Hematopoietic multipotent progenitor cell treated with erythropoietin and hydrocortisone succinate and interleukin-3 and kit ligand, for 6 days (in vitro differentiated cells): ENCODE measurements at places on chromosomes 7 and 10.

DNA sequence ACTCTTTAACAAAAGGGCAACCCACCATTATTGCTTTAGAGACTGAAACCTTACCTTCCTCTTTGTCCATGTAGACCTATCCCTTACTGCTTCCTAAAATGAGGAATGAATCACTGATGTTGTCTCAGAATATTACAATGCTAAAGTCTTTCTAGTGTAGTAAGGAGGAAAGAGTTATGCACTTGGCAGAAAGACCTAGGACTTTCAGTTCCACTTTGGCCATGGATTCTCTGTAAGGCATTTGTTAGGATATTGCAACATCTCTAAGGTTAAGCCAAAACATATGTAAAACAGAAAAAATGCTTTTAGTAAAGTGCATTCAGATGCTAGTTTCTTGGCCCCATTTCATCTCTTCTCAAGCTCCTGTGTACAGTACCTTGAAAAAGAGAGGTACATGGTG, 230.9 kb downstream of the PARD3 start:
- DNase-seq, result no peak

DNA sequence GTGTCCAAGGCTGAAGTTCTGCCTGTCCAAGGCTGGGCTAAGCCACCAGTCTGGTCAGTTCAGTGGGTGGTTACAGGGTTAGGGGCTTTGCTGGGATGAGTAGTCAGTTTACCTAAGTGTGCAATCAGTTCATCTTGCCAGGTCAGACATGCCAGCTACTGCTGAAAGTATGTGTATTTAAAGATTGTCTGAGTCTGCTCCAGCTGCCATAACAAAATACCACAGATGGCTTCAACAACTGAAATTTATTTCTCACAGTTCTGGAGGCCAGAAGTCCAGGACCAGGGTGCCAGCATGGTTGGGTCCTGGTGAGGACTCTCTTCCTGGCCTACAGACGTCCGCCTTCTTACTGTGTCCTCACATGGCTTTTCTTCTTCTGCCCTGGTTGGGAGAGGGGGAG, 52.4 kb upstream of the TNS3 start:
- no peak for DNase-seq

DNA sequence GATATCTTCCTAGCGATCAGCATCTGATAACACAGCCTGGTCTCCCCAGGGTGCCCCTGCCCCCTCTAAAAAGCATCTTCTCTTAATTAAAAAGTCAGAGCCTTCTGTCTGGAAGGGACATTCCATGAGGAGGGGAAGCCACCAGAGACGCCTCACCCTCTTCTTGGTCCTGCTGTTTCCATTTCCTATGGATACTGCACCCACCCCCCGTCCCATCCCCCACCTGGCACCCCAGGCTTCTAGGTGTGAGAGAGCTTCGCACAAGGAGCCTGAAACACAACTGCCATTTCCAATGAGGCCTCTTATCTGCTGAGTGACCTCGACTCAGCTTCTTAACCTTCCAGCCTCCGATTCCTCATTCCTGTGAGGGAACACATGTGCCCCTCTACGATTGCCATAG, 51.4 kb downstream of the COL13A1 start:
- no peak for DNase-seq

DNA sequence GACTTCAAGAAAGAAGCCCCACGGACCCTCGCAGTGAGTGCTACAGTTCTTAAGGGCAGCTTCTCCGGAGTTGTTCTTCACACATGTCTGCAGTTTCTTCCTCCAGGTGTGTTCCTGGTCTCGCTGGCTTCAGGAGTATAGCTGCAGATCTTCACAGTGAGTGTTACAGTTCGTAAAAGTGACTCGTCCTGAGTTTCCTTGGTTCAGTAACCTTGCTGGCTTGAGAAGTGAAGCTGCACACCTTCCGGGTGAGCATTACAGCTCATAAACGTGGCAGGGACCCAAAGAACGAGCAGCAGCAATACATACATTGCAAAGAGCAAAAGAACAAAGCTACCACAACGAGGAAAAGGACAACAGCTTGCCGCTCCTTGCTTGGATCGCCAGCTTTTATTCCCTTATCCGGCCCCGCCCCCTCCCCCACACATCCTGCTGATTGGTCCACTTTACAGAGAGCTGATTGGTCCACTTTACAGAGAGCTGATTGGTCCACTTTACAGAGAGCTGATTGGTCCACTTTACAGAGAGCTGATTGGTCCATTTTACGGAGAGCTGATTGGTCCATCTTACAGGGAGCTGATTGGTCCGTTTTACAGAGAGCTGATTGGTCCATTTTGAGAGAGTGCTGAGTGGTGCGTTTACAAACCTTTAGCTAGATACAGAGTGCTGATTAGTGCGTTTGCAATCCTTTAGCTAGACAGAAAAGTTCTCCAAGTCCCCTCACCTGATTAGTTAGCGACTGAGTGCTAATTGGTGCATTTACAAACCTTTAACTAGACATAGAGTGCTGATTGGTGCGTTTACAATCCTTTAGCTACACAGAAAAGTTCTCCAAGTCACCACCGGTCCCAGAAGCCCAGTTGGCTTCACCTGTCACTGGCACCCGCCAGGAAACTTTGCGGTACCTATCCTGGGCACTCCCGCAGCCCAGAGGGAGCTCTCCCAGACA, 165.3 kb downstream of the AGMO start:
- DNase-seq, result no peak

DNA sequence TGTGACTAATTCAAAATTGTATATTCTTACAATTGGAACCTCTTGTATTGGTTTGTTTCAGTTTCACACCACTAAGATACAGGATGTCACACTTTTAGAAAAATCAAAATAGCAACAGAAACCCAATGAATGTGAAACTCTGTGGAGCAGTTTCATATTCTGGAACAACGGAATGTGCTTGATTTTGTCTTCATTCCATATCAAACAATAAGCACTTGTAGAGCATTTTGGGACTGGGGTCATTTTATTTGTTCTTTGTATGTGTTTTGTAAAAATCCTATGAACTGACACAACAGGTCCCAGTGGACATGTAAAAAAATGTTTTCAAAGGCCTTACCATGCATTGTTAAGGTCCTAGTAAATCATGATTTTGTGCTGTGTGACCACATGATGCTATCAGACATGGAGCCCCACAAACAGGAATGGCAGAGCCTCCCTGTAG, 123.1 kb downstream of the DKK1 start:
- no peak for DNase-seq

DNA sequence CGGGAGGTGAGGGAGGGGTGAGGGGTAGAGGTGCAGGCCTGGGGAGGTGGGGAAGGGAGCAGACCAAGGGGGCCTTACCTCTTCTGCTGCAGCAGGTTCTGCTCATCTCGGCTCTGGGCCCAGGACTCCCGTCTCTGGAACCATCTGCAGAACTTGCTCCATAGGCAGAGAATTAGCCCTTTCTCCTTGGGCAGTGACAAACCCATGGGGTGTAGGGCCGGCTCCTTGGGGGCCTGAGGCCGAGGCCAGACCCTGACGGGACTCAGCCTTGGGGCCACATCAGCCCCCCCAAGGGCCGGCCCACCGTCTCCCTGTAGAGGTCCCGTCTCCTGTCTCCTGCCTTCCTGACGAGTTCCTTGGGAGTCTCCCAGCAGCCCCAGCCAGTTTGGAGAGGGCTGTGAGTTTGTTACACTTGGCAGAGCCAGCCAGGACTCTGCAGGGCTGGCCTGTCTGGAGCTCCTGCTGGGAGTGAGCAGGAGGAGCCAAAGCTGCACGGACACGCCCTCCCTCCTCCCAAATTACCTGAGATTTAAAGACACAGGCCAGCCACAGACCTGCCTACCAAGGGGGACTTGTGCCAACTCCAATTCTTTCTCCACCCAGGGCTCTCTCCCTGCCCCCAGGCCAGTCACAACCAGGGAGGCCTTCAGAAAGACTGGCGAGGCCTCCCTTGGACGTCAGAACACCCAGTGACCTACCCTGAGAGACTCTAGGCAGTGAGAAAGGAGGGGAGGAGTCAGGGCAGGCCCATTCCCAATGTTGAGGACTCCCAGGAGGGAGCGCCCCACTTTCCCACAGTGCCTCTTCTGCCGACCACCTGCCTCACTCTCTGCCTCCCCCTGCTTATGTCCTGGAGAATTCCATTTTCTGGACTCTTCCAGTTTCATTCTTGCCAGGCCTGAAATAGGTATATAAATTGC, at the start of gene TRPV6:
TRPV6 (minus strand) TSS at position 435 of the 920 bp plus-strand sequence.
- no peak for DNase-seq

DNA sequence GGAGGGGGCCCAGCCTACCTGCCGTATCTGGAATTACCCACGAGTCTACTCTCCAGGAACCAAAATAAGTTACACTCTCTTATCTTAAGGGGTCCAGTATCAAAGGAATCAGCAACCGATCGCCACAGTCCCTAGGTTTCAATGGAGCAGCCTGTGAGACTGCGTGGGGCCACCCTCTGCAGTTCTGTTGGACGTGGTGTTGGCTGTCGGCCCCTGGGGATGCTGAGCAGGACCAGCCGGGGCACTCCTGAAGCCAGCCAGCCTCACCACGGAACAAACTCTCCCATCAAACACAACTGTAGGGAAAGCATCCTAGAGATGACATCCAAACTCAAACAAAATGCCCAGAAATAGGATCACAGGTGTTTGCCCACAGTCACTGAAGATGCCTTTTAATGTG, 25.5 kb upstream of the ABLIM1 start:
- DNase-seq, result no peak

GRCh38 chr10:76091926-76092325, 660.5 kb downstream of the LRMDA start:
- DNase-seq, result no peak

DNA sequence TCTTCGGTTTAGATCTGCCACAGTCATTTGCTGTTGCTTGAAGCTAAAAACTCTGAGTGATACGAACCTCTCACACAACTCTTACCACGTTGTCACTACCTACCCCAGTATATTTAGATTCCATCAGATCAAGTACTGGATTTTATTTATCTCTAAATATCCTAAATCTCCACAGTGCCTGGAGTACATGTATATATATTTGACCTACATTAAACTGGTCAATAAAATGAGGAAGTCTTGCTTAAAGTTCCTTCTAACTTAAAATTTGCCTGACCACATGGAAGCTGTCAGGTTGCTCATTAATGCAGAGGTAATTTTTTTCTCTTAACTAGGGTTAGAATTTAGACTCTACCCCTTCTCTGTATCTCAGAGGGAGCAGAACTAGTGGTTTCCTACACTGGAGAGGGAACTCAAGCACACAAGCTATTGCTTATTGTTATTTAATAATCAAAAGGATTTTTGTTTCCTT, 3.1 kb upstream of the MACC1 start:
- DNase-seq, result peak; percentile 38

- DNase-seq, result no peak
Observed at GRCh38 chr7:131861620-131862346, 305.4 kb upstream of the PODXL start.
